Vagina (tissue), 2 donors: ENCODE measurements at places on chromosomes 4 and X. TPM values are rescaled to one million over a fixed set of nuclear protein-coding genes. Genes with fewer than 3 reads are reported as not detected.

The CSAG1 gene
- total RNA-seq, result not detected

The PPEF2 gene
- not detected for total RNA-seq

DNA sequence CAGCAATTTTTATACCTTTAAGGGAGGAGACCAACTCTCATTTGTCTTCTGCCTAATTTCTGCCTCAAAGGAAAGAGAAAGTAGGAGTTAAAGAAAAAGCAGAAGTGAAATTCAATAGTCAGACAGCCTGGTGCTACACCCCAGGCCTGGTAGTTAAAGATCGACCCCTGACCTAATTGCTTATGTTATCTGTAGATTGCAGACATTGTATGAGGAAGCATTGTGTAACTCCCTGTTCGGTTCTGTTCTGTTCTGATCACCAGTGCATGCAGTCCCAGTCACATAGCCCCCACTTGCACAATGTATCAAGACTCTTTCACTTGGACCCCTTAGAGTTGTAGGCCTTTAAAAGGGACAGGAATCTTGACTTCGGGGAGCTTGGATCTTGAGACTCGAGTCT lies 335.9 kb upstream of the AR start:
- DNase-seq, result no peak

DNA sequence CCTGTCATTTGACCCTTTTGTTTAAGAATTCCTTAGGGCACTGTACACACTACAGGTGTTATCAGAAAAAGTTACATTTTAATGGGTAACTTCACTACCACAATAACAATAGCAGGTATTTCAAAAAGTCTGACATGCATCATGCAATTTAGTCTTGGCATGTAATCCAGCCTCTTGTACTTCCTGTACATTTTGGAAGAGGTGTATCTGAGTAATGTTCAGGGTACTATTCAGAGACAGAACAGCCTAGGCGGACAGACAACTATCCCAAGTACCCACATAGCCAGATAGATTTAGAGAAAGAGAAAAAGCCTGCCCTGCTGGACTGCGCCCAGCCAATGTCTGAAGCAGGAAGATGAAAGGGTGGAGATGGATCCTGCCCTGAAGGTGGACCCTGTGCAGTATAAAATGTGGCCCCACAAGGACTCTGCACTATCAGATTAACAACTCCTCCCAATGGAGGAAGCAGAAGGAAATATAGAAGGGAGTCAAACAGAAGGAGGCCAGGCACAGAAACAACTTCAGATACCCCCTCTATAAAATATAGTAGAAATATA lies 8.5 kb downstream of the UGT2B7 start:
- DNase-seq, result no peak

DNA sequence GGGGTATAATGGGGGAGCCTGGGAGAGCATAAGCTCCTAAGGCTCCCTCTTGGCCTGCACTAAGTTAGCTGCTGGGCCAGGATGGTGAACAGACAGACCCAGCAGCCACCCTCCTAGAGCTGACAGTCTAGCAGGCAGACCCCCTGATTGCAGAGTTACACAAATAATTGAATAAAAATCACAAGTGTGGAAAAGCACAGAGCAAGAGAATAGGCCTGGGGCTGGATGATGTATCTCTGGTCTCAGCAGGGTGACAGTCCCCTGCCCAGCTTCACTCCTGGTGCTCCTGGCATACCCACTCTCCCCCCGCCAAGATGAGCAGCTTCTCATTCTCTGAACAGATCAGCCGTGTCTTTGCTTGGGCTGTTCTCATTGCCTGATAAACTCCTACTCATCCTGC lies 86.1 kb upstream of the STX18 start:
- DNase-seq, result no peak

DNA sequence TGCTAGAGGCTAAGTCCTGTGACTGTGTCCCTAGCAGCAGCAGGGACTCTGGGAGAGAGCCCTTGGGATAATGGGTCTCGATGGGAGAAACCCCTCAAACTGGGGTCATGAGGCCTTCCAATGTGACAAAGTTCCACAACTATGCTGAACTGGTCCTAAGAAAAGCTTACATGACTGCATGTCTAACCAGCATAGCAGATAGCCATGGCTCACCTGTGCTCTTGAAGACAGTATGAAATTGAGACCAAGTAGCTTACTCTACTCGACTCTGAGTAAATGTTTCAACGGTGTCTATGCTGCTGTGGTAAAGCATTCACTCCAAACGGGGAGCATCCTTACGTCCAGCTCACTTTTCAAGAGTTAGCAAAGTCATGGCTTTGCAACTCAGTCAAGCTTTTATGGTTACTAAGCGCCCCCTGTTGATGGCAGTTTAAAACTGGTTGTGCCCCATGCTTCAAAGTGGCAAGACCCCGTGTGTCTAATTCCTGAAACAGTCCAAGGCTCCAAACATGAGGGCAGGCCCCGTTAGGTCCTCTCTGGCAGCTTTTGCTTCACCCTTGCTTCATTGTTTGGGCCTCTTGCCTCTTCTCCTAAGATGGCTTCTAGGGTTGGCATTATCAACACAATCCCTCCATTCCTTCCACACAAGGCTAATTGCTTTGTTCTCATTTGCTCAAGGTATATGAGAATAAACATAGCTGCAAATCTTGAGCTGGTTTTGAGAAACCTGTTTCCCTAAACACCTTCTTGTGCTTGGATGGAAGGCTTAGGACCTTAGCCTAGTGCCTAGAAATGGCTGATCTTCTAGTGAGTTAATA lies 46.6 kb downstream of the CCNG2 start:
- DNase-seq, result no peak

DNA sequence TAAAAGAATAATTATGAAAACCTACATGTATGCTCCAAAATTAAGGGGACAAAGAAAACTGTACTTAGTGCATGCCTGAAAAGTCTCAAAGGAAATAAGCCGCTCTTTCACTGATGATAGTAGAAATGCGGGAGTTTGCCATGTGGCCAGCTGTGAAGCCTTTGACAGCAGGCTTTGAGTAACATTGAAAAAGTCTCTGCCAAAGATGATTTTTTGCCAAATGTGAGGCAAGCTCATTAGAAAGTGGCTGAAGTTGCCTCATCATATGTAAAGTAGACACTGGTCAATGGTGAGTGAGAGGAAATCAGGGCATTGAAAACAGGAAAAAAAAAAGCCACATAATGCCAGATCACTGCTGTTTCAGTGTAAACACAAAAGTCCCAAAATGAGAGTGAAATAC lies 2360.1 kb downstream of the PCDH7 start:
- no peak for DNase-seq

- no peak for DNase-seq
These were observed 63.7 kb upstream of the RPL34 start for GRCh38 chr4:108556588-108557200.

DNA sequence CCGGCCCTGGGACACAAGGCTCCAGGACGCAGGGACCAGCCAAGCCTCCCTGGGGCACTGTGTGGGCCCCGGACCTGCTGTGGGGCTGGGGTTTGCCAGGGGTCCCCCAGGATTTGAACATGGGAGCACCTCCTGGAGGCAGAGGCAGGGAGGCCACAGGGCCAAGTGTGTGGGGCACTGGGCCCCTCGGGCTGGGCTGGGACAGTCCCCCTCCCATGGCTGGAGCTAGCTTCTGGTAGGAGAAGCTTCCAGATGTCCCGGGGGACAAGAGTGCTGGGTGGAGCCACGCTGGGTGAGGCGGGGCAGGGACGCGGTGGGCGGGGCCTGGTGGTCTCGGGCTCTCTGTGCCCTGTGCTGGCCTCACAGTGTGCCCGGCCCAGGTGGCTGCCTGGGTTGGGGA lies 18.6 kb downstream of the FGFRL1 start:
- DNase-seq, result no peak

DNA sequence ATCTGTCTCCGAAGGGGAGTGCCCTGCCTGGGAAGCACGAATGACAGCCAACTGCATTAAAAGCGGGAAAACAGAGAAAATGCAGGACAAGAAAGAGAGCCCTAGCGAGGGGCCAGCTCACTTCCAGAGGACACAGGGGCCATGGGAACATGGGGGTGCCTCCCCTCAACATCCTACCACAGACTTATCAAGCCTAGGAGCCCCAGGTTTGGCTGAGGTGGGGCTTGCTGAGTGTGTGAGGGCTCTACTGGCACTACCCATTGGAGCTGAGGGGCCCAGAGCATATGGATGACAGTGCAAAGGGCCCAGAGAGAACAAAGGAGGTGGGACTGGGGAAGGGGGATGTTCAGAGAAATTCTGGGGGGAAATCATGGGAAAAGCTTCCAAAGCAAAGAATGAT lies 101.8 kb downstream of the PJA1 start:
- no peak for DNase-seq

DNA sequence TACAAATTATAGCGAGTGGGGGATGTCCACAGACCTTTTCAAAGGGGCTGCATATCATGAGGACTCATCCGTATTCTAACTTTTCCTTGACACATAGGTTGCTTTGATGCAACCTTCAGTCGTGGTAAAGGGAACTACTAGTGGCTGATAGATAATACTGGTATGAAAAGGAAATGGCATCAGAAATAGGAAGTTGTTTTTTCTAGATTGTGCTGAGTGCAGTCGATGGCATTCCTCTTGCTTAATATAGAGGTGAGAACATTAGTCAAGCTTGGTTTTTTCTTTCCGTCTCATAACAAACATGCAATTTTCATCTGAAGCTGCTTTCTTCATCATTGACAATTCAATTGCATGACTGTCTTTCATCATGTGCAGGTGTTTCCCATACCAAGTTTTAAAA lies 16.6 kb downstream of the ENPEP start:
- DNase-seq, result no peak

- no peak for DNase-seq
These were observed 56.1 kb upstream of the TMEM131L start for GRCh38 chr4:153409924-153410501.

GRCh38 chr4:142614621-142615323 lies 231.3 kb downstream of the INPP4B start:
- no peak for DNase-seq

DNA sequence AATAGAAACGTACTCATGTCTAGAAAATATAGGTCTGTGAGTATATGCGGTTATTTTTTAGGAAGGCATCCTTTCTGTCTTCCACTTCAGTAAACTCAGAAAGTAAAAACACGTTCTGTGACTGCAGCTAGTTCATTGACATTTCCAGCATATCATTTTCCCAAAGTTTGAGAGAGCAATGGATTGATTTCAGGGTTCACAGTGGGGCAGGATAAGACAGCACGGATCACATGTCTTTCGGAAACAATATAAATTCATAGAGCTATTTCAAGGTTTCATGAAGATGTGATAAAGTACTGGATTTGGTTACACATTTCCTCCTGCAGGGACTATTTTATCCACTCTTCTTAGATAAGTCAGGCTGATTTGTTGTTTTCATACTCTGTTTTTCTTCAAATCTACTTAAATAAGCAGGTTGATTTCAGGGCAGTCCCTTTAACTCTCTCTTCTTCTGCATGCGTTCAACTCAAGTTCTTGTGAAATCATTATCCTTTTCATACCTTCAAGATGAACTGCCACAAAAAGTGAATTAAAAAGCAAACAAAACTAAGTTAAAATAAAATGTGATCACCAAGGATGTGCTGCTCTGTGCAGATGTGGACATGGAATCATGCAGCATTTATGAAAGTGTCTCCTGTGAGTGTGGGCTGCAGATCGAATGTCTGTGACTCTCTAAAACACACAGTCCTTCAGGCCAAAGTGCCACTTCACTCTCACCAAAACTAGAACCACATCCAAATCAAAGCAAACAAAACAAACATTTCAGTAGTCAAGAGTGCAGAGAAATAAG lies 187.7 kb downstream of the UNC5C start:
- no peak for DNase-seq
